ENCODE measurements at places on chromosomes 2 and 18.

- peak; percentile 7 for DNase-seq
Observed at GRCh38 chr2:135913727-135914365, 37.6 kb upstream of the MCM6 start.

- no peak for DNase-seq
Observed at GRCh38 chr2:227164763-227165291, 403 bp downstream of the COL4A3 start.

GRCh38 chr2:102296449-102296848 lies 14.9 kb upstream of the IL1RL1 start:
- DNase-seq: no peak

GRCh38 chr2:214904634-214905033 lies 95.2 kb upstream of the BARD1 start:
- DNase-seq: no peak

- no peak for DNase-seq
Observed at GRCh38 chr2:136168720-136169119, 50.8 kb upstream of the CXCR4 start.

DNA sequence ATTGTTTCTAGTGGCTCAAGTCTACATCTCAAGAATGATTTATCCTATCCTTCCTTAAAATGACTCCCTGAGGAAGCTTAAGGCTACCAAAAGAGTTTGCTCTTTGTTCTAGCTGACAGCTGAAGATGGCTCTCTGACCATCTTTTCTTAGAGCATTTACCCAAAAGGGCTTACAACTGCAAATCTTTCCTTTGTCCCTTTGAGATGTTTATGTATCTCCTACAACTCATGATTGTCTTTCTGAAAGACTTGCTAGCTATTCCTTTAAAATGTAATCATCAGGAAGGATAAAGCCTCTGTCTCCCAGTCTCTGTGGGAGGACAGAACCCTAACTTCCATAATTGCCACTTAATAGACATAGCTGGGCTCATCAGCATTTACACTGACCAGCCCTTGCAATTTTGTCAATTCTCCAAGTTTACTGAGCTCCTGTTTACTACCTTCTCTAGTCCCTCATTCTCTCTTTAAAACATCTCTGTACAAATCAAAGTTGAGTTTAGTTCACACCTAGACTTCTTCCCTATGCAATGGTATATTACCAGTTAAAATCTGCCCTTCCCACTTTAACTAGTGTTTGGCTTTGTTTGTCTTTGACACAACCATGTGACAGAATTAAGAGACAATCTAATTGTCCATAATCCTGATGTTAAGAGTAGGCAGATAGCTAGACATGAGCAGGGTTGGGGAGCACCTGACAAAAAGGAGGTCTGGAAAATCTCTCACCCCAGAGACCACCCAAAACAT lies 188.2 kb downstream of the PTH2R start:
- DNase-seq: no peak

- DNase-seq: no peak
Observed at GRCh38 chr2:160405077-160405867, 88.3 kb downstream of the RBMS1 start.

DNA sequence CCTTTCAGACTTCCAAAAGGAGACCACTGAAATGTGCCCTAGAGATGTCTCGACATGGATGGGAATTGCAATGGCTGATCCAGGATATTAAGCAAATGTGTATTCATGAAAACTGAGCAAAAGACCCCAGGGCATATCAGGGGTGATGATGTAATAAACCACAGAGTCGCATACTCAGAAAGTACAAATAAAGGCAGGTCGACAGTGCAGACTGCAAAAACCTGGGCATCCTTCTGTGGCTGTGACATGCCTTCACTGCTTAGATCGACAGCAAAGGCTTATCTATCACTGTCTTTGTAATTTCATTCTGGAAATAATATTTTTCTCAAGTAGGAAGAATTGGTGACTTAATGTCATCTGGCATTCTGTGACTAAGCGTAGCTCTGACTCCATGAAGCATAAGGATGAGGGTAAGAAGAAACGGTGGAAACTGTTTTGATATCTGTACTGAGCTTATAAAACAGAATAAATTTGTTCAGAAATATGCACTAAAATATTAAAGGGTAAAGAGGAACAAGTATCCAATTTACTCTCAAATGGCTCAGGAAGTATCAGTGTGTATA lies 115.6 kb upstream of the NRP2 start:
- DNase-seq: no peak

- no peak for DNase-seq
Observed at GRCh38 chr2:2269989-2270562, 61.0 kb downstream of the MYT1L start.

GRCh38 chr2:10847008-10847407 lies 34.4 kb upstream of the PDIA6 start:
- no peak for DNase-seq

DNA sequence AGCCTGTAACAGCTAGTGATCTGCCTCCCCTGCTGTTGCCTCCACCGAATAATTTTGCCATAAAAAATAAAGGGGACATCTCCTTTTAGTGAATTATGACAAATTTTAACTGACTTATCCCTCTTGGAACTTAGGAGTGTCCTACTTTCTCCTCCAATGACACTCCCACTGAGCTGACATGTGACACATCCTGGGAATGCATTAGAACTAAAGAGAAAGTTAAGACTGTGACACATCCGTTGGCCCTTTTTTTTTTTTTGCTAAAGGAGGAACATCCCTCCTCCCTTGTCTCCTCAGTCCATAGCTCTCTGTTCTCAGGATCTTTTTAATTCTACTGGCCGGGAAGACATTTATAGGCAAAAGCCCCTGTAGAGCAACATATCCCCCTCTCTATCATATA lies 268.2 kb downstream of the NRXN1 start:
- DNase-seq: no peak

GRCh38 chr2:170341684-170342623 lies 164.0 kb downstream of the MYO3B start:
- DNase-seq: no peak

GRCh38 chr18:40810372-40810771 lies 1144.7 kb upstream of the PIK3C3 start:
- no peak for DNase-seq

DNA sequence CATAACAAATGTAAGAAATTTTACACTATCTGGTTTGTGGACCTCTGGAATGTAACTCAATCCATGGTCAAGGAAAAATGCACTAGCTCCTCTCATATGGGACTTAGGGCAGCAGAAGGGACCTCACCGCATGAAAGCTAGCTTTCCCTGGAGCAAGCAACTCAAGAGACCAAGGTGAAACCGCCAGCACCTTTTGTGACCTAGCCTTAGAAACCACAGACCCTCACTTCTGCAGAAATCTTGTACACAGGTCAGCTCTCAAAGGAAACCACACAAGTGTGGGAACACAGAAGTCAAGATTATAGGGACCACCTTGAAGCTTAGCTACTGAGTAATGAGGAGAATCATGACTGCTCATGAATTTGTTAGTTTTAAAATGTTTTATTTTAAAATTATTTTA lies 222.5 kb downstream of the DLGAP1 start:
- DNase-seq: no peak

GRCh38 chr2:121567957-121568409 lies 37.3 kb downstream of the RNU4ATAC start:
- no peak for DNase-seq

DNA sequence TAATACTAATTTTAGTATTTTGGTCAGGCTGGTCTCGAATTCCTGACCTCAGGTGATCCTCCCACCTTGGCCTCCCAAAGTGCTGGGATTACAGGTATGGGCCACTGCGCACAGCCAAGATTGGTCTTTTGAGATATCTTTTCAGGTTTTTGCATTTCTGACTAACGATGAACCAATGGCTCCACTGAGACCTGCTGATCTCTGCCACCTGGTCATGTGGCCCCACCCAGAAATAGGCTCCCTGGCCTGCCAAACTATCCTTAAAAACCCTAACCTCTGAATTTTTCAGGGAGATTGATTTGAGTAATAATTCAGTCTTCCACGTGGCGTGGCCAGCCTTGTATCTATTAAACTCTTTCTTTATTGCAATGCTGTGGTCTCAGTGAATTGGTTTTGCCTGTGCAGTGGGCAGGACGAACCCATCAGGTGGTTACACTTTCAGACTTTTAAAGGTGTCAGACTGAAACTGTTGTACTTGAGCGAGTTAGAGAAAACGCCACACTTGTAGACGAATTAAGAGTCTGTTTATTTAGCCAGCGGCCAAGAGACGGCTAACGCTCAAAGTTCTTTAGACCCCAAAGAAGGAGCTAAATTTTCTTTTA lies 85.8 kb upstream of the MSH6 start:
- no peak for DNase-seq

GRCh38 chr18:28409811-28410210 lies 232.9 kb upstream of the CDH2 start:
- DNase-seq: no peak

DNA sequence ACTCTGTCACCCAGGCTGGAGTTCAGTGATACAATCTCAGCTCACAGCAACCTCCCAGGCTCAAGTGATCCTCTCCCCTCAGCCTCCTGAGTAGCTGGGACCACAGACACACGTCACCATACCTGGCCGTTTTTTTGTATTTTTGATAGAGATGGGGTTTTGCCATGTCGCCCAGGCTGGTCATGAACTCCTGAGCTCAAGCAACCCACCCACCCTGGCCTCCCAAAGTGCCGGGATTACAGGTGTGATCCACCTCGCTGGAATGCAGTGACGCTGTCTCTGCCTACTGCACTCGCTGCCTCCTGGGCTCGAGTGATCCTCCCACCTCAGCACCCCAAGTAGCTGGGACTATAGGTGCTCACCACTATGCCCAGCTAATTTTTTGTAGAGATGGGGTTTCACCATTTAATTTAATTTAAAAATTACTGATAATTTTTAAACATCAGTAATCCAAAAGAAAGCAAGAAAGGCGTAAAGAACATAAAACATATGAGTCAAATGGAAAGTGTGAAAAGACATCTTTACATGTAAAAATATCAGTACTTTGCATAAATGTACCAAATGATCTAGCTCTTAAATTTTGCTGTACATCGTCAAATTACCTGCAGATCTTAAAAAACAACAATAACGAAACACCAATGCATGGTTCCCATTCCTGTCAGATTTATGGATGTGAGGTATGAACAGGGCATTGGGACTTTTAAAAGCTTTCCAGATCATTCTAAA lies 2.8 kb upstream of the ZNF236 start:
- DNase-seq: no peak

DNA sequence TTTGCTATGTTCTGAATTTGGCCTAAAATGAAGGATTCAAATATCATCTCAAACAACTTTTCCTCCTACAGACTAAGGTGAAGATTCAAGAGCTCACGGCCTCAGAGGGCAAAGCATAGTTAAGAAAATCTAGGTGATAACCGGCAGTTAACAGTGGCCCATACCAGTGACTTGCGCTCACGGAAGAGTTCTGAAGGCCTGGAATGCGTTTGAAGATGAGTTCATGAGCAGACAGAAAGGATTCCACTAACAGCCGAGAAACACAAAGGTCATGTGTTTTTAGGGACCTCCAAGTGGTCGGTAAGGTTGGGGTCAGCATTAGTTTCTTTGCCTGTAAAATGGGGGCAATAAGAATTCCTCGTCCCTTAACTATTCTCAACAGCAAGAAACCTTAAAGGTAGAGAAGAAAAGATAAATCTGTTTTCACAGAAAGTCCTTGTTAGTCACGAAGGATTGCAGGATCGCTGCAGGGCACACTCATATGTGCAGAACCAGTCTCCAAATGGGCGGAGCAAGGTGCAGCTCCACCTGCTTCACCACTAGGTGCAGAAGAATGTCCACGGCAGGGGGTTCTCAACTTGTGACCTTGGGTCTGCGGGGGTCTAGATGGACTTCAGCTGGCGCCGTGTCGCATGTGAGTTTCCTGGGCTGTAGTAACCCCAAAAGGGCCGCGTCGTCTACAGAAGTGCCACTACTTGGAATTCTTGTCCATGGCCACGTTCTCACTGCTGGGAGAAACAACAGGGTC lies 708 bp upstream of the RPIA start:
- DNase-seq: no peak
